Fibroblast of skin of abdomen (primary cell): ENCODE measurements at places on chromosomes 6 and 20.

DNA sequence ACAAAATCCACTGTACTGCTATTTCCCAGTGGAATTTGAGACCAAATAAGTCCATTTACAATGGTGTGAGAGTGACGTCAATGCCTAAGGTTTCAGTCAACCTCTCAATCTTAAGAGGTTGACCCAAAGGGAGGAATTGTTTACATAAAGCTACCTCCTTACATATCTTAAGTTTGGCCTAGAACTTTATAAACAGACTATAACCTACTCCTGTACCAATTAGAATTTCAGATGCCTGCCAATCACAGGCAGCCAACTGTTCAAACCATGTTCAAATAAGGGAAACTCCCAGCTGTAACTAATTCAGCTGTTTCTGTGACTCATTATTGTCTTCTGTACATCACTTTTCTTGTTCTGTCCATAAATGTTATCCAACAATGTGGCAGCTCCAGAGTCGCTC is 14.5 kb downstream of the LGSN start:
- DNase-seq = peak; percentile 1

DNA sequence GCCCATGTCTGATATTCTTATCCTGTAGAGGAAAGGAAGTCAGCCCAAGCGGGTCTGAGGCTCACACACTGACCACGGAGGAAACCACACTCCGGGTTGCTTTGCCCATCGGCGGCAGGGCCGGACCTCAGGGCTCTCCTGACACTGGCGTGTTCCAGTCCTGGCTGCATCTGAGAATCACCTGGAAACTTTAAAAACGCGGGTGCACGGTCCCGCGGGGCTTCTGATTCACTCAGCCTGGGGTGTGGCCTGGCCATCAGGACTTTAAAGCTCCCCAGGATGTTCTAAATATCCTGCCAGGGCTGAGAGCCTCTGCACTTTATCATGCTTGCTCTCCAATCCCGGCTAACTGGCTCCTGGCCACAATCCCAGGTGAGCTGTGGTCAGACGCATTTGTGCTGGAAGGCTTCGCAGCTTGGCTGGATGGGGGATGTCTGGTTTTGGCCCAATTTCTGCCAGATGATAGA is 47.7 kb upstream of the DACT2 start:
- DNase-seq = no peak

DNA sequence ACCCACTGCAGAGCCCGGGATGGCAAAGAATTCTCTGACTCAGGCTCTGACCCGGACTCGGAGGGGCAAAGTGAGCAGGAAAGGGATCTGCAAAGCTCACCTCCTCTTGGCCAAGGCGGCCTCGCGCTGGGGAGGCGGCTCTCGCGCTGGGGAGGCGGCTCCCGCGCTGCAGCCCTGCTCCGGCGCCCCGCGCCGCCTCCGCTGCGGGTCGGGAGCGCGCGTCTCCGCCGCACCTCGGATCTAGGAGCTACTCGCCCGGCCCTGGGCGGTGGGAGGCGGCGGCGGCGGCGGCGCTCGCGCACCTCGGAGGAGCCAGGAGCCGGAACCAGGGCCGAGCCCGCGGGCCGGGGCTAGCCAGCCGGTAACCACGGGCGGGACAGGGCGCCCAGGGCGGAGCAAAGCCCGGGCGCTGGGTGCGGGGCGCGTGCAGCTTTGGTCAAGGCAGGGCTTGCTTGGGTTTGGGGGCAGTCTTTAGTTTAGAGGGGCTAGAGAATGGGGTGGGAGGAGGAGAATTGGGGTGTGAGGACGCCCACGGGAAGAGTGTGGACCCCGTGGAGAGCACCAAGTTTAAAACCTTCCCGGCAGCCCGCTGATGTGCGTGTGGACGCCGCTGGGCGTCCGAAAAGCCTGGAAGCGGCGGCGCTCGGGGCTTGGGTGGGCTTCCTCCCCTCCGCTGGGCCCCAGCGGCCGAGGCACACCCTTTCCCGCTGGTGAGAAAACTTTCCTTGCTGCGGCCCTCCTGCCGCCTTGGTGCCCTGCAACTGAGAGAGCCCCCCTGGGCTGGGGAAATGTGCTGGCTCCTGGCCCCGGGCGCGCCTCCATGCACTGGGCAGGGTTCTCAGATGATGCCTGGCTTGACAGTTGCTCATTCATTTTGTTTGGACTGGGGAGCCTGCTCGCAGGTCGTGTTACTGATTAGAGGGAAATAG is at the start of gene MRAP2:
MRAP2 (plus strand) TSS at position 250 of the 929 bp plus-strand sequence. CDS start 21,547 bp downstream, outside the sequence.
- DNase-seq = peak; percentile 13

DNA sequence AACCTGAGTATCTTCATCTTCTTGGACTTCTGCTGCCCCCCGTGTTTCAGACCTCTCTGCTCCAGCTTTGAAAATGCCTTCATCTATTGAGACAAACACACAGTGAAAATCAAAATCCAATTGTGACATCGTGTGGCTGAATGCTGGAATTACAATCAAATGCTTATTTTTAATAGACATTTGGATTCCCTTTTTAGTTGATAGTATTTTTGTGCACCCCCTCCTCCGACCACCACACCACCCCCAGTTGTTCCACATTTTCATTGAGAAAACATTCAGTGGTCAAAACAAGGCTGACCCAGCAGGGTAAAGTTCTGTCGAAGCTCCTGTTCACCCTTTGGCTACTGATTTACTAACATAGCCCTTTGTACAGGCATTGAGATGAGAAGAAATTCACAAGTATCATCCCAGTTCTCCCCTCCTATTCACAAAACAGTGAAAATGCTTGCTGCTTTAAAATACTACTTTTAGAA is 79.0 kb downstream of the NRSN1 start:
- DNase-seq = peak; percentile 20

- DNase-seq = peak; percentile 33
Observed at GRCh38 chr6:39956936-39957335, 22.7 kb upstream of the MOCS1 start.

GRCh38 chr6:53359843-53360092 is 11.0 kb upstream of the ELOVL5 start:
- no peak for DNase-seq
